ENCODE measurements at places on chromosomes 7 and 10.
A peak's percentile ranks its signal among the peaks of the same experiment; 100 is the strongest.

- no peak for DNase-seq
Observed at GRCh38 chr10:122561212-122561611, 658 bp downstream of the DMBT1 start.

DNA sequence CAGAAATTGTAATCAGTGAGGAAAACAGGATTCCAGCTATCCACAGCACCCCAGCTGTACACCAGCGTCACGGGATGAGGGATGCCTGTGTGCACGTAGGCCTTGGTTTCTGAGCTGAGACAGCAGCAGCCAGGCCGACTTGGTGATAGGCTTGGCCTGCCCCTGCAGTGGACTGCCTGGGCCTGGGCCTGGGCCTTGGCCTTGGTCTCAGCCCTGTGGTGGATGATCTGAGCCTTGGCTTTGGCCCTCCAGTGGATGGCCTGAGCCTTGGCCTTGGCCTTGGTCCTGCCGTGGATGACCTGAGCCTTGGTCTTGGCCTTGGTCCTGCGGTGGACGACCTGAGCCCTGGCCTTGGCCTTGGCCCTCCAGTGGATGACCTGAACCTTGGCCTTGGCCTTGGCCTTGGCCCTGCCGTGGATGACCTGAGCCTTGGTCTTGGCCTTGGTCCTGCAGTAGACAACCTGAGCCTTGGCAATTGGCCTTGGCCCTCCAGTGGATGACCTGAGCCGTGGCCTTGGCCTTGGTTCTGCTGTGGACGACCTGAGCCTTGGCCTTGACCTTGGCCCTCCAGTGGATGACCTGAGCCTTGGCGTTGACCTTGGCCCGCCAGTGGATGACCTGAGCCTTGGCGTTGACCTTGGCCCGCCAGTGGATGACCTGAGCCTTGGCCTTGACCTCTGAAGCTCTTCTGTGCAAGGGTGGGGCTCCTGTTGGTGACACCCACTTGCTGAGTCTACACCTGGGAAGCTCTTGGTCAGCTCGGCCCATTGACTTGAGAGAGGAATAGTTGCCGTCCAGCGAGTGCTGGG, 93.8 kb downstream of the CUX1 start:
- DNase-seq: no peak

DNA sequence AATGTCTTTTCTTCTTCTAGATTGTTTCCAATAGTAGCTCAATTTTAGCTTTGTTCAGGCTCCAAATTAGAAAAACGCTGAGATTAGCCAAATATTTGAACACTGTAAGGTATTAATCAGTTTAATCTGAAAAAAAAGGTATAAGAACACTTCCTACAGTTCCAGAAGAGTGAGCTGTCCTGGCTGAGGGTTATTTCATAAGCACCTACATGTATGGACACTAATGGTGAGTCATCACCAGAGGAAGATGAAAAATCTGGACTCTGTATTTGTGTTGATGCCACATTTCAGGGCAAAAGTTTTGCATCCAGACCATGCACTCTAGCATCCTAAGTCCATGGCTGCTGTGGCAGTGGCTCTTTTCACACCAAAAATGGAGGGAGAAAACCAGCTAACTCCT, 189.5 kb downstream of the ANKRD30A start:
- no peak for DNase-seq

DNA sequence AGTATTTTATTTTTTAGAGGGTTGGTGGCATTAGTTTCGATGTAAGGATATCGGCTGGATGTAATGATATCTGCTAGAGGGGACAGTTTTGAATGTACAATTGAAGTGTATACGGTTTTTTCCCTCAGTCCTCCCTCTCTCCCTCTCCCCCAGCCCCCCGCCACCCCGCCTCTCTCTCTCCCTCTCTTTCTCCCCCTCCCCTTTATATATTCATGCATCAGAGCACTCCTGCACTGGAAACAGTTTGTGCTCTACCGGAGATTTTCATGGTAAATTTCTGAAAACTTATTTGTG, 1.6 kb downstream of the GLCCI1 start:
- no peak for DNase-seq

DNA sequence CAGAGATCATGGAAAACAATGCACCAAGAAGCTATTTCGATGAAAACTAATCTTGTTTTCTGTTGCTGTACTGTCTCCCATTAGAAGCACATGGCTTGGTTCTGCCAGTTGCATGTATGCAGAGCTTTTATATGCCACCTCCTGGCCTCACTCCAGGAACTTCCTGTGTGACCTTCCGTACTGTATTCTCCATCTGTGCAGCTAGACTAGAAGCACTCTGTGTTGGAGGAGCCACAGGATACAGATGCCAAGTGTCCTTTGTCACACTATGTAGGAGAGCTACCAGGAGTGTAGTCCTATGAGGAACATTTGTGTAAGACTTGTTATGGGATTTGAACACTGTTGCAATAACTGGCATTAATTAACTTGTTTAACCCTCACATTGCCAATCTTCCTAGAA, 503.5 kb upstream of the TPK1 start:
- no peak for DNase-seq

DNA sequence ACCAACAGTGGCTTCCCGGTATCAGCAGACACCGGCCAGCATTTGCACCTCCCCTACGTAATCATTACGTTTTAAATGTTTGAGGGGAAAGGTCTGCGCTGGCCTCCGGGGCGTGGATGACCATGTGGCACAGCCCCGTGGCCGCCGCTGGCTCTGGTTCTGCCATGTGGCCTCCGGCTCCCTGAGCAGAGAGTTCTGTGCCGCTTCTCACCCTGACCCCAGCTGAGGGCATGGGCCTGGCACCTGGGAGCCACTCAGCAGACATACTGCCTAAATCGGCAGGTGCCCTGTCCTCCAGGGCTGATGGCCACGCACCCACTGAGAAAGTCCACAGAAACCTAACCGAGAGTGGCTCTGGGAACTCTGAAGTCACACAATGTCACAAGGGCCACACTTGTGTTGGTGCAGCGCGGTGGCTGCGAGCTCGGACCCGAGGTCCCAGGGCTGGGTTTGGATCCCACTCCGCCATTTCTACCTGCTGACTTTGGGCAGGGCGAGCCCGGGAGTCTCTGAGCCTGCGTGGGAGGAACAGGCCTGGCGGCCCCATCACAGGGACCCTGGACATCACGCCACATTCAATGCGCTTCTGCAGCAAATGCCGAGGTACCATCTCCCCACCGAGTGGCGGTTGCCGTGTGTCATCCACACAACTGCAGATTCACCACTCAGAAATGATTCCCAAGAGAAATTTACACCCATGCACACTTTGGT, 25.3 kb downstream of the CFAP46 start:
- no peak for DNase-seq

GRCh38 chr10:93498166-93498565, 1.8 kb downstream of the CEP55 start:
- DNase-seq: peak; percentile 15

DNA sequence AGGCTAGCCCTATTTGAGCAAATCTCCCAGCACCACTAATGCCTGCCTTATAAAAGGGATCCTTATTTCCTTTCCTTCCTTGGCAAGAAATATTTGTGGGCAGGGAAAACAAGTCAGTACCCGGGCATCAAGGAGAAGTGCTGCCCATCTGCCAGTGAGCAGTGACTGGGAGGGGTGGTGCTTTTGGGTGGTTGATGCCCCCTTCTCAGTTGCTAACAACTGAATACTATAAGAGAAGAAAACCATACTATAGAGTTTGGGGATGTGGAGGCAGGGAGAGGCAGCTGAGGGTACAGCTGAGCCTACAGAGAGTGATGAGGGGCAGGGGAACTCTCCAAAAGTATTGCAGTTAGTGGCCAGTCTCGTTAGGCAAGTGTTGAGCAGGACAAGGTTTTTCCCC, 39.3 kb downstream of the OGDH start:
- DNase-seq: no peak

GRCh38 chr7:80923211-80923612, 4.4 kb upstream of the SEMA3C start:
- DNase-seq: no peak

DNA sequence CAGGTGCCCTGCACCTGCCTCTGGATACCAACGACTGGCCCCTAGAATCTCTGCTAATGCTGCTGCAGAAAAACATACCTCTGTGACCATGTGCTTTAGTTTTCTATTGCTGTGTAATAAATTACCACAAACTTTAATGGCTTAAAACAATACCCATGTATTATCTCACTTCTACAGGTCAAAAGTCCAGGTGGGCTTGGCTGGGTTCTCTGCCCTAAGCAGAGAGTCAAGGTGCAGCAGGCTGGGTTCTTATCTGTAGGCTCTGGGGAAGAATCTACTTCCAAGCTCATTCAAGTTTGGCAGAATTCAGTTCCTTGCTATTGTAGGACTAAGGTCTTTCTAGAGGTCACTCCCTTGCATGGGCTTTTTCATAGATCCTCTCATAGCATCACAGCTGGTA, 52.3 kb downstream of the CCDC71L start:
- DNase-seq: no peak

DNA sequence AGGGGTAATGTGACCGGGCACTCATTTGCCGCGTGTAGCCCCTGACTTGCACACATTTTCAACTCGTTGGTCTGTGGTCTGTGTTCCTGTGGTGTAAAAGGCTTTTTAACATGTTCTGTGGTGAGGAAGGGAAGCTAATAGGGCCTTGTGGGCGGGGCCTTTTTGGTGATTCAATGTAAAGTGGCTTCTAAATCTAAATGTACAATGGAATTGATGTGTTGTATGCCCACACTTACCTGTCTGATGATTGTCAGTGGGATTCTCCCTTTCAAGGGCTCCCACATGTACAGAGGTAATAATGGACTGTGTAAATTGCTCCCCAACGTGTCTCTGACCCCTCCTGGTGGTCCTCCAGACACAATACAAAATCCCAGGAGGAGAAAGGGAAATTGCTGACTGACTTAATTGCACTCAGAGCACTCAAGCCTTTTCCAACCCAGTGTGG, 43.1 kb upstream of the GATAD1 start:
- DNase-seq: peak; percentile 48

GRCh38 chr7:127904670-127904985, 126.6 kb downstream of the LRRC4 start:
- no peak for DNase-seq

GRCh38 chr7:36440880-36441279, 51.2 kb downstream of the ANLN start:
- DNase-seq: peak; percentile 27

- no peak for DNase-seq
Observed at GRCh38 chr10:21715531-21716195, 181.6 kb downstream of the MLLT10 start.

DNA sequence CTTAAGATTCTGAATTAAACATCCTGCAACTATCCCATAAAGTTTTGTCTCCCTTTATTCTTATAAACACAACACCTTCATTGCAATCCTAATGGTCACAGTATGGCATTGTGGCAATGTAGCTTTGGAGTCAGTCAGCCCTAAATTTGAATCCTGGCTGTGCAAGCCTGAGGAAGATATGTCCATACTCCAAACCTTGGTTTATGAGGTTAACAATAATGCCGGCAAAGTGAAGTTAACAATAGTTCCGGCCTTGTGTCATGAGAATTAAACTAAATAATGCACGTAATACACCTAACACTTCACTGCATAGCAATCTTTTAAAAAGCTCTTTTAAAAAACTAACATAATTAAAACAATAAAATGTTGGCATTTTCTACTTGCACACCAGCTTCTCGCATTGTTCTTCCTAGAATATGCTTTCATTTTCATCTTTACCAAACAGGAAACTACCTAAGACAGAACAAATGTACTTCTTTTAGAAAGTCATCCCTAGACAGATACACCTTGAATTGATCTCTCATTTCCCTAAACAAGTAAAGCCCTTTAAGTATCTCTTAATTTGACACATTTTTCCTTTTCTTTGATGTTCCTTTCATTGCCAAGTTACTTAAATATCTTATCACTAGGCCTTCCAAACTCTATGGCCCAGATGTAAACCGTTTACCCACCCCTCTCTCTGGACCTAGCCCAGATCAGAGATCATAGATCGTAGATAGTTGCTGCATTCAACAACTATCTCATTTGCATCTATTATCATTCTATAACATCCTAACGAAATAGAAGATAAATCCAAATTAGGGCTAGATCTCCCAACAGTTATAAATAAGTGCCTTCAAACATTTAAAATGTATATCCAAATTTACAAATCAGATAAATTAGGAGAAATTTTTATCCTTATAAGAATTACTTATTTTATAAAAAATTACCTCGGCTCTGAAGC, 66.7 kb downstream of the CREB3L2 start:
- DNase-seq: no peak

- no peak for DNase-seq
Observed at GRCh38 chr10:91953600-91954160, 30.1 kb downstream of the BTAF1 start.

DNA sequence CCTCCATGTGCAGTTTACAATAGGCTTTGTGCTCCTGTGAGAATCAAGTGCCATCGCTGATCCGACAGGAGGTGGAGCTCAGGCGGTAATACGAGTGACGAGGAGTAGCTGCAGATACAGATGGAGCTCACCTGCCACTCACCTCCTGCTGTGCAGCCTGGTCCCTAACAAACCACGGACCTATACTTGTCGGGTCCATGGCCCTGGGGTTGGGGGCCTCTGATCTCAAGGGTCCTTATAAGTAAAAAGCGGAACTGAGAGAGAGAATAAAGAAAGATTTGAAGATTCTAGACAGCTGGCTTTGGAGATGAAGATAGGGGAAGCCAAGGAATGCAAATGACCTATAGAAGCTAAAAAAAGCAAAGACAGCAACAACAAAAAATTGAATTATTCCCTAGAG, 130.6 kb downstream of the PLXDC2 start:
- DNase-seq: no peak

DNA sequence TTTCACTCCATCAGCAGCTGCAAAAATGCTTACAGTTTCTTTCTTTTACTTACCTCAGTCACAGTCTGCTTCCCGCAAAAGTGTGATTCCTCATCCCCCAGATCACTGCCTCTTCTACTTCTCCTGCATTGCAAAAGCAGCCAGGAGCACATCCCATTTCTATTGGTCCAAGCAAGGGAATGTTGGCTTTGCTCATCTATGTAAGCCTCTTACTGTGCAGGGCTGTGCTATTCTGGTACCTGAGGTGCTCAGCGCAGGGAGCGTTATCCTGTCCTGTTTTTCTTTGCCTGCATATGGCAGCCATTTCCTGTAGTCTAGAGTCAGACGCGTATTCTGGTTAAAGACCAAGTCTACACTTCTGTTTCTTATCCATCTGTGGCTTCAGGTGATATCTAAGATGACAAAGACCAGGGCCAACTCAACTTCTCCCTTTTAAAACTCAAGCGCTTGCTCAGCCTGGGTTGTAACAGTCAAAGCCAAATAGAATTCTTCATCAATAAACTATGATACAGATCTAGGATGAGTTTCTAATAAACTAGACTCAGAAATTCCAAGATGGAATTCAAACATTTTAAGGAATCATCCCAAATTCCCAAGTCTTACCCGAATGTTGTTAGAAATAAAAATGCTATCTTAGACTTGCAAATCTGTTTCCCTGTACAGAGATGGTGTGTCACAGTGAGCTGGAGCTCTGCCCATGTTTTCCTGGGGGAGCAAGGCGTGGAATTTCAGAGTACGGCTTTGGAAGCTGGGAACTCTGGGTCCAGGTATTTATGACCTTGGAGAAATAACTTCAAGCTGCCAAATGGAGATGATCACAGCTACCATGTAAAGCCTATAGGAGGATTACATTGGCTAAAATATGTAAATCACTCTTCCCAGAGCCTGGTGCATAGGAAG, 6.1 kb upstream of the RBM17 start:
- no peak for DNase-seq
